Osteocyte (in vitro differentiated cells): ENCODE measurements at places on chromosomes 1 and 21. TPM values are rescaled to one million over a fixed set of nuclear protein-coding genes. Genes with fewer than 3 reads are reported as not detected.
A peak's percentile ranks its signal among the peaks of the same experiment; 100 is the strongest.

The CALML6 gene
- total RNA-seq, result 2.5 and 2.7 TPM in 2 replicates

The PPIAL4G gene
- not detected in 2 replicates for total RNA-seq

The BSND gene
- total RNA-seq, result not detected in 2 replicates

- no peaks in the 10 kb centered on the region for H3K36me3 ChIP-seq
- peaks cover 9% of the 10 kb centered on the region for H3K4me1 ChIP-seq
- H3K27me3 ChIP-seq, result no peaks in the 10 kb centered on the region
- H3K4me3 ChIP-seq, result no peak overlapping the region
- H3K27ac ChIP-seq, result no peak overlapping the region
These were observed 12.7 kb upstream of the EIF4G3 start for GRCh38 chr1:21189421-21189820.

The SLFNL1 gene
- total RNA-seq, result 0.29 and 0.30 TPM in 2 replicates

GRCh38 chr1:107870696-107871095 lies 94.3 kb downstream of the VAV3 start:
- H3K4me1 ChIP-seq, result no peaks in the 10 kb centered on the region
- H3K36me3 ChIP-seq, result no peaks in the 10 kb centered on the region
- no peak for DNase-seq
- H3K27ac ChIP-seq, result no peak overlapping the region

- peaks cover 57% of the 10 kb centered on the region for H3K27me3 ChIP-seq
- H3K27ac ChIP-seq, result no peak overlapping the region
- H3K4me1 ChIP-seq, result peaks cover 26% of the 10 kb centered on the region
- H3K4me3 ChIP-seq, result peak overlapping the region; percentile 65
These were observed 21.7 kb downstream of the BTG2 start for GRCh38 chr1:203326830-203327683.

DNA sequence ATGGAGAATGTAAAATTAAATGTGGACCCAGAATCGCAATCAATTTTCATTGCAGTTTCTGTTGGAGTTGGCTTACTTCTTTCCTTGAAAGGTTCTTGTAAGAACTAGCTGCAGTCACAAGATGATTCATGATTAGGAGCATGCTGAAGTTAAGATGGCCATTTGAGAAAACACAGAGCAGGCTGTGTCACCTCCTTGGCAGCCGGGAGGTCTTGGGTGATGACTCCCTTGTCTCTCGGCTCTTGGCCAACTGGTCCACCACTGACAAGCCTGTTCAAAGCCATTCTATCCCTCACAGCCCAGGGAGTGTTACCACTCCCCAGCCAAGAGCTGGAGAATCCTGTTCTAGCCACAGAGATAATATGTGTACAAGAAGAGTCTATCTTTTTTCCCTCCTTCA lies 40.6 kb downstream of the OPTC start:
- H3K27me3 ChIP-seq, result no peaks in the 10 kb centered on the region
- H3K36me3 ChIP-seq, result no peaks in the 10 kb centered on the region
- H3K27ac ChIP-seq, result peak overlapping the region; percentile 64
- no peak for DNase-seq

The PRMT2 gene
- 111 and 115 TPM in 2 replicates for total RNA-seq

DNA sequence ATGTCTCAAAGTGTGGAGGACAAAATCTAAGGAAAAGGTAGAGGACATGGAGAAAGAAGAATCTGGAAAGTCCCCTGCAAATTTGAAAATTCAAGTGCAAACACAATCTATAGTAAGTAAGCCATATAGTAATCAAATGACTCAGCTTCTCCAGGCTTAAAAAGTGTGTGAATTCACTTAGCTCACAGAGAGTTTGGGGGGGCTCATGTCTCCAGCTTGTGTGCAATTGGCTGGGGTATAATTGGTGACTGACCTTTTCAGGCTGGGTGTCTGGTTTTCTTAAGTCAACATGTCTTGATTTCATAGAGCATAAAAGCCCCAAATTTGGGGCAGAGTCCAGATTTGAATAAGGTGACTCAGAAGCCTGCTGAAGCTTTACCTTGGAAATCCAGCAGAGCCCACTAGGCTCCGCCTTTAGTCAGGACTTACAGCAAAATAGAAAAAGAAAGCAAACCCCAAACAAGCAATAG lies 8.6 kb downstream of the CLDN14 start:
- H3K27me3 ChIP-seq, result no peaks in the 10 kb centered on the region
- no peak for DNase-seq
- peaks cover 6% of the 10 kb centered on the region for H3K4me1 ChIP-seq
- H3K4me3 ChIP-seq, result no peak overlapping the region

The HES5 gene
- total RNA-seq, result 0.29 TPM in 1 of 2 replicates, not detected in the other

- no peak overlapping the region for H3K4me3 ChIP-seq
- peaks cover 62% of the 10 kb centered on the region for H3K27me3 ChIP-seq
- H3K4me1 ChIP-seq, result peaks cover 2% of the 10 kb centered on the region
- no peak for DNase-seq
- H3K36me3 ChIP-seq, result no peaks in the 10 kb centered on the region
These were observed 21.1 kb downstream of the KNCN start for GRCh38 chr1:46530311-46530710.

The HRNR gene
- not detected in 2 replicates for total RNA-seq

DNA sequence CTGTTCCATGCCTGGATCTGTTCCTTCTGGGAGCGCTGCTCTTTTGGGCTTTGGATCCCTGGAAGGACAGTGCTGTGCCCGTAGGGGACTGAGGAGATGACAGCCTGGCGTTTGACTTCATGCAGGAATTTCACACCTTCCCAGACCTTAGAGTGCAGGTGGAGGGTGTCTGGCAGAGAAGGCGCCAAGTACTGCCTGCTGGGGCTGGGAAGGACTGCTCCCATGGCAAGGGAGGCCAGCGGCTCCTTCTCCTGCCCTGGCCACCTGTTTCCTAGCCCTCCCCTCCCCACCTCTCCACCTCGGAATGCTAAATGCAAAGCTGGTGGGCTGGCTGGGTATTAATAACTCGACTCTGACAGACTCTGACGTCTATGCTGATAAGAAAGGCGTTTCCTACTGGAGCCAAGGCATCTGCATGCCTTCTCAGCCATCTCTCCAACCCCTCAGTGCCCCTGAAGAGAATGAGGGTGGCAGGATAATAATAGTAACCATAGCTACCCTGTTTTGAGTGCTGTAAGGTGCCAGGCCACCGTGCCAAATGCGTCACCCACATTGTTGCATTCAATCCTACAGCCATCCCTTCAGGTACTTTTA lies 17.5 kb upstream of the PDIK1L start:
- no peak overlapping the region for H3K27ac ChIP-seq
- H3K36me3 ChIP-seq, result no peaks in the 10 kb centered on the region
- H3K4me3 ChIP-seq, result no peak overlapping the region
- H3K27me3 ChIP-seq, result peaks cover 30% of the 10 kb centered on the region

The WNT2B gene
- total RNA-seq, result 2.3 TPM in 2 replicates

- H3K27ac ChIP-seq, result no peak overlapping the region
- H3K4me3 ChIP-seq, result no peak overlapping the region
- H3K27me3 ChIP-seq, result no peaks in the 10 kb centered on the region
- peaks cover 41% of the 10 kb centered on the region for H3K4me1 ChIP-seq
- no peaks in the 10 kb centered on the region for H3K36me3 ChIP-seq
These were observed 148.2 kb upstream of the COL6A1 start for GRCh38 chr21:45833414-45833813.

DNA sequence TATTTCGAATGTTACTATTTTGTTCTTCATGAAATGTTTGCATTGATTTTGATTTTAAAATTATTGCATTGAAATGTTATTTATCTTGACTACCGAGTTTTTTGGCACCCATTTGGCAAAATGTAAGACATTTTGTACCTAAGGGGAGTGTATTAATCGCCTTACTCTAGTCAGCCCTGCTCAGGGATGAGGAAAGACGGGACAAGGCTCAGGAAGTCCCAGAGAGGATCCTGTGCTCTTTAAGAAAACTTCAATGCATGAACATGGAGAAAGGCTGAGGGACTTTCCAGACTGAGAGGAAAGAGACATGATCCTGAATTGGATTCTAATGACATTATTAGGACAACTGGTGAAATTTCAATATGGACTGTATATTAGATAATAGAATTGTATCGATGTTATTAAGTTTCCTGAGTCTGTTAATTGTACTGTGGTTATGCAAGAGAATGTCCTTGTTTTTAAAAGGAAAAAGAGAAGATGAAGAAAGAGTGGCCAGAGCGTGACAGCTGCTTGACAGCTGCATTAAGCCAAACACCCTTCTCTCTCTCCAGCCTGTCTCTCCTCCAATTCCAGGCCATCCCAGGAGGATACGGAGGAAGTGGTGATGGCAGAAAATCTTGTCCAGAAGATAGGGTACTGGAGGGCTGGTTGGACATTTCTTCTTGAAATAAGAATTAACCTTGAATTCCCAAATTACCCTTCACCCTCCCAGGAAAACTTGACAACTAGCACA lies 66.0 kb downstream of the PLEKHA6 start:
- no peak overlapping the region for H3K4me3 ChIP-seq
- no peaks in the 10 kb centered on the region for H3K36me3 ChIP-seq
- peak overlapping the region; percentile 74 for H3K27ac ChIP-seq
- H3K27me3 ChIP-seq, result peaks cover 16% of the 10 kb centered on the region
- no peak for DNase-seq
- H3K4me1 ChIP-seq, result peaks cover 55% of the 10 kb centered on the region

DNA sequence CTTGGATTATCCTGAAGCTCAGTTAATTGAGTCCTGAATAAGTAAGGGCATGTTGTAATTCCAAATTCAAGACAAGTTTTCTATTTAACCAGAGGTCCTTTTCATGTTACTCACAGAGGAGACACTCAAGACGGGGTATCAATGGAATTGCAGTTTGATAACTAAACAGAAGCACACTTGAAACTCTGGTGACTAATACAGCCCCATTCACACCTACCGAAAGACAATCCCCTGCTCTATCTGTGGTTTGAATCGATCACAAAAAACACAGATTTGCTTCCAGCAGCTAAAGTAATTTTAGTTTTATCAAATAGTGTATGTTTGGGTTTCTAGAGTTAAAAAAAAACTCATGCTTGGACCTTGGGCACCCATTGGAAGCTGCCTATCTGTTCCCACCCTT lies 60.4 kb downstream of the TEX35 start:
- peaks cover 7% of the 10 kb centered on the region for H3K4me1 ChIP-seq
- H3K27me3 ChIP-seq, result peaks cover 2% of the 10 kb centered on the region
- H3K36me3 ChIP-seq, result no peaks in the 10 kb centered on the region
- DNase-seq, result no peak
- no peak overlapping the region for H3K27ac ChIP-seq
- no peak overlapping the region for H3K4me3 ChIP-seq

- H3K27ac ChIP-seq, result no peak overlapping the region
- peaks cover 43% of the 10 kb centered on the region for H3K27me3 ChIP-seq
- no peaks in the 10 kb centered on the region for H3K36me3 ChIP-seq
- peaks cover 8% of the 10 kb centered on the region for H3K4me1 ChIP-seq
These were observed 62.0 kb upstream of the GALNT2 start for GRCh38 chr1:230005040-230005439.

The CORT gene
- total RNA-seq, result 0.40 and 0.68 TPM in 2 replicates

The LCE1C gene
- not detected in 2 replicates for total RNA-seq

GRCh38 chr1:234119431-234119830 lies 215.0 kb downstream of the SLC35F3 start:
- H3K4me1 ChIP-seq, result peaks cover 5% of the 10 kb centered on the region
- no peak overlapping the region for H3K27ac ChIP-seq
- no peak for DNase-seq
- H3K36me3 ChIP-seq, result no peaks in the 10 kb centered on the region

The DAB1 gene
- 0.21 and 0.27 TPM in 2 replicates for total RNA-seq

The SLC2A5 gene
- total RNA-seq, result 0.39 TPM in 1 of 2 replicates, not detected in the other

DNA sequence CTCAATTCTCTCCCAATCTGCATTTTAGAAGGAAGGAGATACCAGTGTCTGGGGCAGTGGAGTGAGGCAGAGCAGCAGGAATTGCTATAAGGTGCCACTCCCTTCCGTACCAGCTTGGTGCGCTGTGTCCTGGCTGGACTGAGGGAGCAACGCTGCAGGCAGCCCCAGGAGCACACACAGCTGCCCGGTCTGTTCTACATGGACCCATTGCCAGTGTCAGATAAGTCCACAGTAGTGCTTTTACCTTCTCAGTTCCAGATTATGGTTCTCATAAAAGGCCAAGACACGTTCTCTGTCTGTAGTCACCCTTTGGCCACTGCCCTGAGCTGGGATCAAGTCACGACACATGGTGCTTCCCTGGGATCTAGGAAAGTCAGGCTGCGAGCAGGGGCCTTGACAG lies 44.1 kb upstream of the BARHL2 start:
- H3K36me3 ChIP-seq, result no peaks in the 10 kb centered on the region
- H3K27me3 ChIP-seq, result peaks cover 7% of the 10 kb centered on the region
- H3K4me3 ChIP-seq, result no peak overlapping the region
- no peaks in the 10 kb centered on the region for H3K4me1 ChIP-seq
- H3K27ac ChIP-seq, result no peak overlapping the region

The S1PR1 gene
- total RNA-seq, result 0.31 TPM in 1 of 2 replicates, not detected in the other

The TNNI3K gene
- not detected in 2 replicates for total RNA-seq

The NTMT2 gene
- total RNA-seq, result not detected in 2 replicates

- H3K4me3 ChIP-seq, result peak overlapping the region; percentile 47
- H3K27me3 ChIP-seq, result no peaks in the 10 kb centered on the region
- peaks cover 70% of the 10 kb centered on the region for H3K4me1 ChIP-seq
- H3K27ac ChIP-seq, result no peak overlapping the region
- DNase-seq, result no peak
- H3K36me3 ChIP-seq, result peaks cover 6% of the 10 kb centered on the region
These were observed 5.1 kb downstream of the CAPZB start for GRCh38 chr1:19480282-19480681.

The FCRL5 gene
- not detected in 2 replicates for total RNA-seq

DNA sequence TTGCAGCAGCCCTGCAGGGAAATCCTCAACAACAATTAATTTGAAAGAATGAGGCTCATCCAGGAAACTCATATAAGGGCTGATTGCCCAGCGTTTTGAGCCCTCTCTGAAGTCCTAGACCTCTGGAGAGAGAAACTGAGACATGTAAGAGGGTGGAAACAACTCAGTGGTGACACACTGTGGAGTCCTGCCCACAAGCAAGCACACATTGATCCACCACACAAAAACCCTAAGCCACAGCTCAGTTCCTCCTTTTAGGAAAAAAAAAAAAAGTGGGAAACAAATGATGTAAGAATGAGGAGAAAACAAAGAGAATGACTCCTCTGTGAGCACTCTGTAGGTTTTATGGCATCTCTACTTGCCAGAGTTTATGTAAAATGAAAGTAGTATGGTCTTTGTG lies 22.9 kb upstream of the PLA2G5 start:
- DNase-seq, result no peak
- H3K4me1 ChIP-seq, result no peaks in the 10 kb centered on the region
- H3K4me3 ChIP-seq, result no peak overlapping the region
- H3K36me3 ChIP-seq, result no peaks in the 10 kb centered on the region
- H3K27me3 ChIP-seq, result no peaks in the 10 kb centered on the region

The FAM131C gene
- total RNA-seq, result 0.73 and 1.2 TPM in 2 replicates

GRCh38 chr21:36415375-36415774 lies 30.2 kb downstream of the CHAF1B start:
- no peak for DNase-seq
- H3K4me3 ChIP-seq, result no peak overlapping the region
- H3K4me1 ChIP-seq, result peaks cover 4% of the 10 kb centered on the region
- H3K27ac ChIP-seq, result no peak overlapping the region
- H3K36me3 ChIP-seq, result peaks cover 7% of the 10 kb centered on the region
- no peaks in the 10 kb centered on the region for H3K27me3 ChIP-seq

The POFUT2 gene
- 62.7 and 63.7 TPM in 2 replicates for total RNA-seq

The NFASC gene
- 0.13 TPM in 1 of 2 replicates, not detected in the other for total RNA-seq
